Hematopoietic multipotent progenitor cell treated with erythropoietin and hydrocortisone succinate and interleukin-3 and kit ligand, for 6 days (in vitro differentiated cells): ENCODE measurements at places on chromosomes 6 and 20.

- peak; percentile 86 for DNase-seq
These were observed 16.5 kb upstream of the SH3BGRL2 start for GRCh38 chr6:79614326-79615305.

- DNase-seq, result no peak
These were observed 392.5 kb upstream of the SASH1 start for GRCh38 chr6:147949981-147950622.

- peak; percentile 37 for DNase-seq
These were observed 28.5 kb downstream of the TASP1 start for GRCh38 chr20:13610184-13610583.

DNA sequence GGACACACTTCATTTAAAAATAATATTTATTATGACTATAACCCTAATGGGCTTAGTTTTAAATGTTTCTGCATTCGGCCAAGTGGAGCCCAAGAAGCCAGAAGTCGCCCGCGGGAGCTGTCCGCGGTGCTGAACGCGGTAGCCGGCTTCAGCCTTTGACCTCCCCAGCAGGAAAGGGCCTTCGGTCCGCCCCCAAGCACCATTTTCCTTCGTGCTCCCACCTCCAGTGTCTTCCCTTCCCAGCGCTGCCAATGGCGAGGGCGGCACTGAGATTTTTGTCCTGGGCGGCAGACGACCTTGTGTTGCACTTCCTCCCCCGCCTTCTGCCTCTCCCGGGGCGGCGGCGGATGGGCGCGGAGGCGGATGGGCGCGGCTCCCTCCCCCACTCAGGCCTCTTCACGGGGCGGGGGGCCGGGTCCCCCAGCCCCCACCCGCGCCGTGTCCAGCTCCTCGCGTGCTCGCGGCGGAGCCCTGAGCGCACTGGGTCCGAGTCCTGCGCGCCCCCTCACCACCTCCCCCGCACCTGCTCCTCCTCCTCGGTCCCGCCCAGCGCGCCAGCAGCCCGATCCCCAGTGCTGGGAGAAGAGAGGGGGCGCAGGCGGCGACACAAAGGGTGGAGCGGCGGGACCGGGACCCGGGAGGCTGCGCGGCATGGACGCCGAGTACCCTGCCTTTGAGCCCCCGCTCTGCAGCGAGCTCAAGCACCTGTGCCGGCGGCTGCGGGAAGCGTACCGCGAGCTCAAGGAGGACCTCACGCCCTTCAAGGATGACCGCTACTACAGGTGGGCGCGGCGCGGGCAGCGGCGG is 23.6 kb upstream of the TMEM181 start:
- peak; percentile 88 for DNase-seq

- DNase-seq, result no peak
These were observed 44.3 kb downstream of the PHACTR1 start for GRCh38 chr6:12760911-12761310.

DNA sequence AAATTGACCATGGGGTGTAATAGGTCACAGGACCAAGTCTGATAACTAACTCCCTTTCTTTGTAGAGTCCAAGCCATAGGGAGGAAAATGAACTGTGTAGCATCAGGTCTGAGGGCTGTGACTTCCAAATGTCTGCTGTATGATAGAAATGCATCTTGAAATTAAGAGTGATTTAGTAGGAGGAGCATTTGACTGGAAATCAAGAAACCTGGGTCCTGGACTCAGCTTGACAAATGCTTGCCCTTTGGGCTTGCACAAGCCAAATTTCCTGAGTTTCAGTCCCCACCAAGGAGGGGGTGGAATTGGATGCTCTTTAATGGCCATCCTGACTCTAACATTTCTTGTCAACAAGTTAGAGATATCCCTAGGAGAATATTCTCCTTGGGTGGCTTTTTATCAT is 187.0 kb downstream of the PDE7B start:
- no peak for DNase-seq

- peak; percentile 81 for DNase-seq
These were observed 36.3 kb upstream of the SIRT5 start for GRCh38 chr6:13538084-13538483.

GRCh38 chr20:24149175-24149574 is 160.6 kb upstream of the GGTLC1 start:
- DNase-seq, result no peak
